ENCODE measurements at places on chromosomes 6 and 20.

GRCh38 chr20:61875996-61876395 lies 189.7 kb downstream of the TAF4 start:
- no peak for DNase-seq

DNA sequence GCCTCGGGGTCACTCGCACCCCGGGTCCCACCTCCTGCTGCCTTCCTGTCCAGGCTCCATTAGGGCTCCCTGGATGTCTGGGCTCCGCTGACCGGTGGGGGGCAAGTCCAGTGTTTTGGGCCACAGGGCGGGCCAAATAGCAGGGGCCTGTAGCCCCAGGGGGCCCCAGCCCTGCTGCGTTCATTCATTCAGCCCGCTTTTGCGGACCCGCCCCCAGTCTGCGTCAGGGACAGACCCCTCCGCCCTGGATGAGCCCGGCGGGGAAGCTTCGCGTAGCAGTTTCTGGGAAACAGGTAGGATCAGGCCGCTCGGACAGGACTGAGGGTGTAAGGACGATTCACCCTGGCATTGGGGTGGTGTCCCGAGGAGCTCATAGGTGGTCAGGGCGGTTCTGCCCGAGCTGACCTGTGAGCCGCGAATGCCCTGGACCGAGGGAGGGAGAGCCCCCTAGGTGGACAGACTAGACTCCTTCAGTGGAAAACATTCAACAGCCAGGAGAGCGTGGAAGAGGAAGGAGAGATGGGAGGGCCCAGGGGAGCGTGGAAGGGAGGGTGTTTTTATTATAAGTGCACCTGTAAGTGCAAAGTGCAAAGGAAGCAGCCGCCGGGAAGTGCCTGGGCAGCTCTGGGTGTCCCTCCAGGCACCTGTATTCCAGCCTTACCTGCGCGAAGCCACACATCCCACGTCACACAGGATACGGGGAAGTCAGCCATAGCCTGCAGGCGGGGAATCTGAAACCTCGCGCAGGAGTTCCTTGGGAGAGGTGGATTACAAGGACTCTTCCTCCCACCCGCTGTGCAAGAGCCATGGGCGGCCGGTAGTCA lies 662 bp downstream of the ENTPD6 start:
- no peak for DNase-seq

- no peak for DNase-seq
Observed at GRCh38 chr20:2022163-2022562, 28.3 kb upstream of the PDYN start.

DNA sequence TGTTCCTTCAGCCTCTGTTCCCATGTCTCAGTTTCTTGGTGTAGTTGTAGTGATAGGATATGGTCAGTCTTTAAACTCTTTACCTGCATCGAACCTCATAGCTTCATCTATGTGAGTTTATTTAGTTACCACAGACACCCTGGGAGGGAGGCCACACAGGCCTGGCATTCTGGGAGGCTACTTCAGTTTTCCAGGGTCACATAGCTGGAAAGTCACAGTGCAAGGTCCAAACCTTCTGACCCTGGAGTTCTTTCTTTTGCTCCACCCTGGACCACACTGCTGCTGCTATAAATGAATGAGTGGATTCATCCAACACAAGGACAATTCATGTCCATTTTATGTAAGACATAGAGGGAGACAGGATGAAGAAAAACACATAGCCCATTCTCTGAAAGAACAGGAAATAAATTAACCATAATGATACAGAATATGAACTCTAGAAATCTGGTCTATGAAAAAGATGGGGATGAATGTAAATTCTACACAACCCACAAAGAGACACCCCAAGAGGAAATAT lies 60.8 kb downstream of the LAMA4 start:
- DNase-seq: no peak

DNA sequence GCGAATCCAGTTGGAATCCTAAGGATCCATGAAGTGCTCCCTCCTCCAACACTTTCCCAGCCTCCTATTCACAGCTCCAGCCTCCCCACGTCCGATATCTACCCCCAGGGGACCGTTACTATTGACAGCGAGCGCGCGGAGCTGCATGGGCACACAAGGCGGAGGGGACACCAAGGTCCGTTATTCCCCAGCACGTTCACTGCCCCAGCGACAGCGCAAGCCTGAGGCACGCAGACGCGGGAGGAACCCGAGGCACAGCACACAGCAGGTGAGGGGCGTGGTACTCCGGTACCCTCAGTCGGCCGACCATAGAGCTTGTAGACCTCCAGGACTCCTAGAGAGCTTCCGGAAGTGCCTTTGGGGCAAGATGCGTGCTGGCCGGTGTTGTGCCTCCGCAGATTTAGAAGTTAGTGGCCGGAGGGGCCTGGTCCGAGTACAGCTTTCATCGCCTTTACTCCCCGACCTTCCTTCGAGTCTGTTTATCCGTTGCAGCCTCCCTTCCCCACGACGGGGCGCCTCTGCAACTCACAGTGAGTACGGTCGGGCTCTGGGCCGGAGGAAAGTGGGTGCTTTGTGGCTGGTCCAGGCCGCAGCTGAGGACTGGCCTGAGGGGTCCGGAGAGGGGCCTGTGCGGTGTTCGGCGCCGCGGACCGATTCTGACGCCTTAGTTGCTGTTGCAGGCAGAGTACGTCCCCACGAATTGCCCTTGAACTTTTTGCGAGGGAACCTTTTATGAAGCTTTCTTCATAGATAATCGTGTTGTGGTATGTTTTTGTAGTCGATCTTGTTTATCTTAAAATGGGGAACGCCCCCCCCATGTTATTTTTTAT lies at the start of gene ZKSCAN8:
TSS of gene ZKSCAN8 (plus strand) at position 384 of the 830 bp plus-strand sequence. CDS start 6,525 bp downstream, outside the sequence.
- peak; percentile 97 for DNase-seq

GRCh38 chr6:109527989-109528388 lies 45.0 kb upstream of the ZBTB24 start:
- no peak for DNase-seq

DNA sequence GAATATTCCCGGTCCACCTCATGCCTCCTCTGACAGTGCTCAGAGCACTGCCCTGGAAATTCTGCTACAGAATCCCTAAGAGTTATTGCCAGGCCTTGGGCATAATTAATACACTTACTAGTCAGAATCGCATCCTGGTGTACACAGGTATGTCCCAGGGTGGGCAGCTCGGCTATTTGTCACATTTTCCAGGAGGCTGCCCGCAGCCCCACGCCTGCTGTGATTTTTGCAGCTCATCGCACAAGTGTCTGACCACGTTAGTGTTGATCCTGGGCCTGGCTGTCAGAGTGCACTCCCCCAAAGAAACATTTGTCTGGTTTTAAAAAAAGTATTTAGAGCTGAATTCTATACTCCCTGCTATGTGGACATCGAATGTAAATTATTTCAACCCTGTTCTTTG lies 105.4 kb downstream of the CD83 start:
- no peak for DNase-seq

DNA sequence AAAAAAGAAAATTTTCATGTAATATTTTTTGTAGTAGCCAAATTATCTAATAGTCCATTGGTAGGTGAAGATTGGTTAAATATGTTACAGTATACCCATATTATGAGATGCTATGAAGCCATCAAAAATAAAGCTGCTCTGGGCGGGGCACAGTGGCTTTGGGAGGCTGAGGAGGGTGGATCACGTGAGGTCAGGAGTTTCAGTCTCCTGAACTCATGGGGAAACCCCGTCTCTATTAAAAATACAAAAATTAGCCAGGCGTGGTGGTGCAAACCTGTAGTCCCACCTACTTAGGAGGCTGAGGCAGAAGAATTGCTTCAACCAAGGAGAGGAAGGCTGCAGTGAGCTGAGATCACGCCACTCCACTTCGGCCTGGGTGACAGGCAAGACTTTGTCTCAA lies 360.5 kb downstream of the KIF16B start:
- no peak for DNase-seq

- DNase-seq: no peak
Observed at GRCh38 chr20:33936656-33937055, 57.1 kb upstream of the RALY start.

DNA sequence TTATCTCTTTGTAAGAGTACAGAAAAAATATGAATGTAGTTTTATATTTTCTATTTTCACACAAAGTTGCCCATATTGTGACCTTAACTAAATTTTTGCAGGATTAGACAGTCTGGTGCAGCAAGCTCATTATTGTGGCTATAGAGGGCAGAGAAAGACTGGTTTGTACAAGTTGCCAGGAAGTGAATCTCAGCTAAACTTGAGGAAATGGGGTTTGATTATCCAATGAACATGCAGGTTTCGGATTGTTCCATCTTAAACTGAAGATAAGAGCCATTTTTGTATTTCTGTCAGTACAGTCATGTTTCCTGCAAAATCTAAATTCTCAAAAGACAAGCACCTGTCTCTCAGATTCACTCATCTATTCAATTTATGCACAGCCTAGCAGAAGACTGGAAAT lies 390.9 kb downstream of the MMUT start:
- no peak for DNase-seq

DNA sequence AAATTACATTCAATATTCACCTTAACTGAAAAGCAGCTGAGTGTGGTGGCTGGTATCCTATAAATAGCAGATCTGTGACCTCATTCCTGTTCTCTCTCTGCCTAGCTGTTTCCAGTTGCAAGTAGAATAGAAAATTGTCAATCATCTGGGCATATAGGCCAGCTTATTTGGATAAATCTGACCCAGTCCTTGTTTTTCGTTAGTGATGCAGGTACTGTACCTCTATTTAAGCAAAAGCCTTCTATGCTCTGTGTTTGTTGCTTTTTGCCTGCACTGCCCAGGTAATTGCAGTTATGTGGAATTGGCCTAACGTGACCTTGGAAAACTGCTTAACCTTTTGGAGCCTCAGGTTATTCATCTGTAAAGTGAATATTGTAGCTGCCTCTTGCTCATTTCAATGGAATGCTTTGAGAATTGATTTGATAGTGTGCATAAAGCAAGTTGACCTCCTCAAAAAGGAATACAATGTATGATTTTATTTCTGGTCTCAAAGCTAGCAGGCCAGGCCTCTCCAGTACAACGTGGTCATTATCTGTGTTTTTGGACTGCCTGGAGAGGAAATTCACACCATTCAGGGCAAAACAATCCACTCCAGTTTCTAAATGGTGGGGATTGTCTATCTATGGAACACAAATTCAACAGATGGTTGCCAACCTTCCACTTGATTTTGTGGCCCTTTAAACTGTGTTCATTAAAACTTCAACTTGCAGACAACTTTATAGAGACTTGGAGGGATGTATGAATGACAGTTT lies 508.7 kb upstream of the CITED2 start:
- DNase-seq: no peak

DNA sequence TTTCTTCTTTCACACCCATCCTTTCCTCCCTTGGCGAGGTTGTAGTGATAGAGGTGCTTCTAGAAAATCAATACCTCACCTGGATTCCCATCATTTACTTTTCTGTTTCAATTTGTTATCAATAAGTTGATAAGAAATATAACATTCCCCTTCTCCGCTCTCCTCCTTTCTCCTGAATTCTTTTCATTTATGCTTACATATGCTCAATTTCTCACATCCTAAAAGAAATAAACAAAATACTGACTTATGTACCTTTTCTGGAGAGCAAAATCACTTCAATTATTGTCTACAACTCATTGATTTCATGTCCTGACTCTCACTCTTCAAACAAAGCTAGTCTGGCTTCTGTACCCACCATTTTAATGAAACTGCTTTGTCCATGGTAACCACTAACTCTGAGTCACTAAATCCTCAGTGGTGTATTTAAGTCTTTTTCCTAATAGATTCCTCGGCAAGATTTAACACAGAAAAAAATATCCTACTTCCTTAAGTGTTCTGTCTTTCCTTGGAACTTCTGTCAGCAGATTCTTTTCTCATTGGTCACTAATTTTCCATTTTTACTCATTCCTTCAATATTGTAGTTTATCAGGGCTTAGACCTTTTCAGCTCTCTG lies 289.6 kb downstream of the RFPL4B start:
- no peak for DNase-seq

DNA sequence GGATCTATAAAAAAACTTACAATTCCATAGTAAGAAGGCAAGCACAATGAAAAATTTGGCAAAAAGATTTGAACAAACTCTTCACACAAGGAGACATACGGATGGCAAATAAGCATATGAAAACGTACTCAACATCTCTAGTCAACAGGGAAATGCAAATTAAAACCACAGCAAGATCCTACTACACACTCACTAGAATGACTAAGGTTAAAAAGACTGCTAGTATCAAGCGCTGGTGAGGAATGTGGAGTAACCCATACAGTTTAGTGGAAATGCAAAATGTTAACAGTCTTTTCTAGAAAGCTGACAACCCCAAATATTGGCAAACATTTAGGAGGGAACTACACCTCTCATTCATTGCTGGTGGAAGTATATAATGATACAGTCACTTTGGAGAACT lies 175.9 kb upstream of the SGK1 start:
- no peak for DNase-seq

GRCh38 chr6:106056746-106057390 lies 29.3 kb upstream of the PRDM1 start:
- no peak for DNase-seq

DNA sequence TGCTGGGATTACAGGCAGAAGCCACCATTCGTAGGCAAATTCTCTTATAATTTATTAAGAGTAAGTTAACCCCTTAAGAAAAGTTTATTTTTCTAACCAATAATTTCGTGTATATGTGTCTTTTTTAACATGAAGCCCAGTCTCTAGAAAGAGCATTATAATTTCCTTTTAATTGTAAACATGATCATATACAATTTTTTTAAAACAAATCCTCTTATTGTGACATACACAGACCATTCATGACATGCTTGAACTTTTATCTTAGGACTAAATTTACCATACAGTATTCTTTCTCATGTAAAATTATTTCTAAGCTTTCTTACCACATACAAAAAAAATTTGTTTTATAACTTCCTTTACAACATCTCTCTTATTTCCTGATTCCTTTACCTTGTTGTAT lies 6.7 kb downstream of the ACOT13 start:
- no peak for DNase-seq

GRCh38 chr20:46145713-46146112 lies 27.6 kb downstream of the CD40 start:
- no peak for DNase-seq

DNA sequence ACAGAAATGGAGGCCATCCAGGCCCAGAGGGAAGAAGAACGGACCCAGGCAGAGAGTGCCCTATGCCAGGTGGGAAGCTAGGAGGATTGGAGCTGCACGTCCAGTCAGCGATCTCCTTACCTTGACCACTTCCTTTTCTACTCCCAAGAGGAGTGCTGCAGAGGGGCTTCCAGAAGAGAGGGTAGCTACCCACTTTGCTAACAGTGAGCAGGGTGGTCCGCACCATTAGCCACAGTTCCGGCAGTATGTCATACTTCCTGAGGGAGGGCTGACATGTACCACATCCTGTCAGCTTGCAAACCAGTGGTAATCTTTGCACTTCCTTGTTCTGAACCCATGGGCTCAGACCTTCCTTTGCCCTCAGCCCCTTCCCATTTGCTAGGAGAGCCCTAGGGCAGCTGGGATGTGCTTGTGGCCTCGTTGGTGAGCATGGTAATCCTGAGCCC lies 35.4 kb downstream of the CEP250 start:
- no peak for DNase-seq

GRCh38 chr6:123788319-123788718 lies 15.3 kb upstream of the NKAIN2 start:
- no peak for DNase-seq

GRCh38 chr6:165615636-165616035 lies 47.4 kb downstream of the PDE10A start:
- no peak for DNase-seq

GRCh38 chr20:7458459-7458858 lies 481.8 kb downstream of the HAO1 start:
- DNase-seq: no peak

Measured in posterior cingulate gyrus (tissue), 11 donors.